AG09319 (cell line): ENCODE measurements at places on chromosomes 3 and 15.

- peak; percentile 16 for DNase-seq
Measured at GRCh38 chr3:149783576-149783975, 8.8 kb downstream of the ANKUB1 start.

DNA sequence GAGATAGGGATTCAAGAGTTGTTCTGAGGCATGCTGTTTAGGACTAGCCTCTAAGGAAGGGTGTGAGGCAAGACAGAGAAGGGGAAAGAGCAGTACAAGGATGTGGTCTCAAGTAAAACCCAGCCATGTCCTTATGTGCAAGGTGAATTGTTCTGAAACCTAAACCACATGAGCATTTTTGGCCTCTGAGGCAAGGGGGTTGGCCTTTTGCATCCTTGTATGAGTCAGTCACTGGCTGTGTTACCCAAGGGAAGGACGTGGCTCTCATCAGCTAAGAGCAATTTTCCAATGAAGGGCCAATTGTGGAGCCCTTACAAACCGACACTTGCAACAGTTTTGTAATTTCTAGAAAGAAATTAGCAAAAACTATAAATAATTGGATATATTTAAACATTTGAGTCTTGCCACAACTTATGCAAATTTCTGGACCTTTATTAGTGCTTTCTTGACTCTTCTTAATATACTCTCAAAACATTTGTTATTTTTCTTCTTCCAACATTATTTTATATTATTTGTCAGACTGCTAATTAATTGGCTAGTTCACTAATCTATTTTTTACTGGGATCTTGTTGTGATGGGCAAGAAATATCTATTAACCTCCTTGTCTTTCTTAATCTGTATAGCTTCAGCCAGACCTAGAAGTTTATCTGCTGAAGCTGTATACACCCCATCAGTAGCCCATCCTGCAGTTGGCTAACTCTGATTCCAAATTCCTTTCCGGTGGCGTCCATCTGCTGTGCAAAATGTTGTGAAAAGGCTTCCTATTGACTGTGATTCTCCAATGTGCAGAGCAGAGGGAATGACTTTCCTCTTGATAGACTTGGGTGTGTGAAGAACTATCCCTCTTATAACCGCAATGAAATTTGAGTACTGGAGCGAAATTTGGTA is 97.7 kb upstream of the P2RY1 start:
- DNase-seq: peak; percentile 32

DNA sequence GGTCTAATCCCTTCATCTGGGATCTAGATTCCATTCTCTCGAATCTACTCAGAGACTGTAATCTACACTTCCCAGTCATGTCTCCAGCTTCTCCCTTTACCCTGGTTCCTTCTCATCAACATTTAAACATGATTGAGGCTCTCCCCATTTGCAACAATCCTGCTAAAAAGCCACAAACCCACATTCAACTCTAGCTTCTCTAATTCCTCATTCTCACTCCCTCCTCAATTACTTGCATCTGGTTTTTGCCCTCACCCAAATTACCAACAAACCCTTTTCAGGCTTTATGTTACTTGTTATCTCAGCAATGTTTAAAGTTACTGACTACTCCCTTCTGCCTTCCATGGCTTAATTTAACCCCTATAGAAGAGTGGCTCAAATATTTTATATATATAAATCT is 11.5 kb downstream of the ETFA start:
- DNase-seq: no peak

DNA sequence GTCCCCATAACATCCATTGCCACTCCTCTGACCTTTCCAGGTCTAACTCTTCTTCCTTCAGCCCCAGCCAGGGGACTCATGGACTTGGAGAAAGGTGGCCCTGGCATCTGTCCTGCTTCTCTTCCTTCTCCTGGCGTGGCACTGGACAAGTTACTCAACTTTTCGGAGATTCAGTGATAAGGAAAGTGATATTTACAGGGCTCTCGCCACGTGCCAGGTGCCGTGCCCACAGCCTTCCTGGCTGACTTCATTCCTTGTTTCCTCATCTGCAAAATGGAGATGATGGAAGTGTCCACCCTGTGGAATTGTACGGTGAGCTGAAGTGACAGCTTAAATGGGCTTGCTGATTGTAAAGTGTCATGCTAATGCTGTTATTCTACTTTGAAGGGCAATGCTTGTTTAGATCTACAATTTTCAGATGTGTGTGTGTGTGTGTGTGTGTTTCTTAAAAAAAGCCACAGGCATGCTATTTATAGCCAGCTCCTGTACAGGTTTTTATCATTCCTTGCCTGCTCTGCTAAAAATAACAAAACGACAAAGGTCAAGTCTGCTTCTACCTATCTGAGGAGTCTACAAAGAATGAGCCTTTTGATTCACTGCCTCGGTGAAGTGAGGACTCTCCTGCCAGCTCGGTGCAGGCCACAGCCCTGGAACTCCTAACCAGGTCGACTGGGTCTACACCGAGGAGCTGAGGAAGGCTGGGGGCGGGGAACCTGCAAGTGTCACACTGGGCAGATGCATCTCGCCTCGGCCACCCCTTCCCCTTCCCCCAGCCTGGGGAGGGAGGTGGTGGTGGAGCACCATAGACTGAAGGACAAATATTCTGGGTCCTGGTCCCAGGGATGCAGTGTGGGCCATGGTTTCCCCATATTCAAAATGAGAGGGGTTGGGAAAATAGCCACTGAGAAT is 11.4 kb upstream of the ATP2B2 start:
- no peak for DNase-seq

DNA sequence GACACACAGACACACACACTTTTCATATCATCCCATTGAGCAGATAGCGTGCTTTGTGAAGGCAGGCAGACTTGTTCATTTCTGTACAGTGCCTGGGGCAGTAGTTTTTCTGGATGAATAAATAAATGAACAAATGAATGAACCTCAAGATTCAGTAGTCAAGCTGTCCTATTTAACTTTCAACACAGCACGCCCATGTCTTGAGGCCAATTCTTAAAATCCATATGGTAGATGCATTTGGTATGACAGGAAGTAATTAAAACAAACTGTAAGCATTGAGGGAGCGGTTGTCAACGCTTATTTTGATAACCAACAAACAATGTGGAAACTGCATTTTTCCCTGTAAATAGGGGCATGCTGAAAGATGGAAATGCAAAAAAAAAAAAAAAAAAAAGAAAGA is 80.0 kb upstream of the BNC1 start:
- no peak for DNase-seq

- DNase-seq: peak; percentile 61
Measured at GRCh38 chr3:81716870-81717509, 44.5 kb downstream of the GBE1 start.

- no peak for DNase-seq
Measured at GRCh38 chr15:41927536-41927935, 33.7 kb upstream of the SPTBN5 start.

- DNase-seq: no peak
Measured at GRCh38 chr15:48084759-48085590, 35.8 kb upstream of the SLC24A5 start.

- no peak for DNase-seq
Measured at GRCh38 chr3:117479095-117479494, 769.5 kb downstream of the TUSC7 start.

- no peak for DNase-seq
Measured at GRCh38 chr3:64344721-64345207, 119.5 kb upstream of the PRICKLE2 start.

GRCh38 chr3:113812854-113813253 is 25.7 kb upstream of the GRAMD1C start:
- DNase-seq: no peak

- no peak for DNase-seq
Measured at GRCh38 chr3:18343809-18344208, 81.3 kb downstream of the SATB1 start.

GRCh38 chr3:12170207-12170606 is 11.5 kb upstream of the TIMP4 start:
- no peak for DNase-seq

- DNase-seq: no peak
Measured at GRCh38 chr3:178206521-178206920, 329.7 kb upstream of the KCNMB2 start.

GRCh38 chr15:29740692-29741311 is 81.5 kb downstream of the TJP1 start:
- no peak for DNase-seq

- DNase-seq: no peak
Measured at GRCh38 chr15:101100593-101101442, 151.0 kb downstream of the CHSY1 start.

DNA sequence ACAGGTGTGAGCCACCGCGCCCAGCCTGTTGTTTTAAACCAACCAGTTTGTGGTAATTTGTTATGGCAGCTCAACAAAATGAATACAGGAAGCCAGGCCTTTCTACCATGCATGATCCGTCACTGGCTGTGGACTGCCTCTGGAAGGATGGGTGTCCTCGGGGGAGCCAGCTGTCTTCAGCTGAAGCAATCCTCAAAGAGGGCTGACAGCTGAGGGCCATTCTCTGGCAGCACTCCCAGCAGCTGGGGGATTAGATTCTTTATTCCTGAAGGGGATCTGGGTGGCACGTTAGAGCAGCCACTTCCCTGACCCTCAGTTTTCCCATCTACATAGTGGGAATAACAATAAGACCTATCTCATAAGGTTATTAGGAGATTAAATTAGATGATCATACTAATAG is 24.4 kb downstream of the POLR2M start:
- DNase-seq: no peak

DNA sequence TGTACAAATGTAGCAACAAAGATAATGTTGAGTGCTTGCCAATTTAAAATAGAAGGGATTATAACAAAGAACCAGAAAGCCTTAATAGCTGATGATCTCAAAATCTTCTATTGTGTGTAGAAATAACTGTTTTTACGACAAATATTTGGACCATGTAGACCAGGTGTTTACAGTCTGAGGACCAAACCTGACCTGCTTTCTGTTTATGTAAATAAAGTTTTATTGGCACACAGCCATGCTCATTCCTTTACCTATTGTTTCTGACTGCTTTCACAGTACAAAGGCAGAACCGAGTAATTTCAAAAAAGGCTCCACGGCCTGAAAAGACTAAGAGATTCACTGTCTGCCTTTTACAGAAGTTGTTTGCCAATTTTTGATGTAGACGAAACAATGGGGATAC is 91.8 kb downstream of the GOLIM4 start:
- no peak for DNase-seq

- no peak for DNase-seq
Measured at GRCh38 chr15:51341366-51342226, at the start of gene GLDN. Gene GLDN (plus strand): TSS chr15:51341655. CDS start chr15:51341685, 30 bp downstream.

- DNase-seq: no peak
Measured at GRCh38 chr15:31179693-31180092, 78.2 kb upstream of the TRPM1 start.

GRCh38 chr3:37505415-37505814 is 331.0 kb upstream of the LRRFIP2 start:
- no peak for DNase-seq

DNA sequence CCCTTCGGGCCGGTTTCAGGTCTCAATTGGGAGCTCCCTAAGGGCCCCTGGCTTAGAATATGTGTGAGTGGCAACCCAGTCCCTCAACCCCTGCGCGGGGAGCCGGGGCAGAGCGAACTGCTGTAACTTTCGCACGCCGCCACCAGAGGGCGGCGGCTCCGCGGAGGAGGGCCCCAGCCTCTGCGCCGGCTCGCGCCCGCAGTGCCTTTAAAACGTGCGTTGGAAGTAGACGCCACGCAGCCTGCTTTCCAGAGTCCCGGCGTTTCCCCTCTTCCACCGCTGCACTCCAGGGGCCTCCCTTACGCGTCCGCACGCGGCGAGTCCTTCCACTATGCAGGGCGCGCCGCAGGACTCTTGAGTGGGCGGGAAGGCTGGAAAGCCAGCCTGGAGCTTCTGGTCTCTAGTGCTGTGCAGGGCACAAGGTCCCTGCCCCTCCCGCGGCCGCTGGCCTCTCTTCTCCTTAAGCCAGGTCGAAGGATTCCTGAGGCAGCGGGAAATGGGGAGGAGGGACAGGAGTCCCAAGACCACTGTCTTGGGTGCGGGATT is 23.7 kb upstream of the RNU6-1 start:
- DNase-seq: no peak

DNA sequence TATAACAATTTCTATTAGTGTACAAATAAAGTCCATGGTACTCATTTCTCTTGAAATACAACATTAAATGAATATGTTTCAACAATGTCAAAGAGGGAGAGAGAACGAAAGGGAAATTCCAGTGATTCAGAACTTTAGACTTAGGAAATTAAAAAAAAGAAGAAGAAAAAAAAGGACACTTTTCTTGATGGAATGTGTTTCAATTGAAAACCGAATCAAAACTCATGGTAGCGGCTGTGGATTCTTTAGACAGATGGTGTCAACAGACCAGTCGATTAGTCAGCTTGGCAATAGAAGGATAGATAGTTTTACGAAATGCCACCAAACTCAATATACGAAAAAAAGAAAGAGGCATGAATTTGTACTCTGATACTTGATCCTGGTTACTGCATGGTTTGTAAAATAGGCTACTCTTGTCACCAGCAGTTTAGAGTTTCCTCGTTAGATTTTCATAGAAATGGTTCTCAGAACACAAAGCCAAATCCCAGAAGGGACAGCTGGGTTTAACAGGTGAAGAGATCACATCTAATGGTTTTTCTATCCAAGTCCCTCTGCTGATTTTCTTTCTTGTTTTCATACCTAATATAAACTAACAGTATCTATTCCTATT is 793.5 kb downstream of the ROBO1 start:
- no peak for DNase-seq

DNA sequence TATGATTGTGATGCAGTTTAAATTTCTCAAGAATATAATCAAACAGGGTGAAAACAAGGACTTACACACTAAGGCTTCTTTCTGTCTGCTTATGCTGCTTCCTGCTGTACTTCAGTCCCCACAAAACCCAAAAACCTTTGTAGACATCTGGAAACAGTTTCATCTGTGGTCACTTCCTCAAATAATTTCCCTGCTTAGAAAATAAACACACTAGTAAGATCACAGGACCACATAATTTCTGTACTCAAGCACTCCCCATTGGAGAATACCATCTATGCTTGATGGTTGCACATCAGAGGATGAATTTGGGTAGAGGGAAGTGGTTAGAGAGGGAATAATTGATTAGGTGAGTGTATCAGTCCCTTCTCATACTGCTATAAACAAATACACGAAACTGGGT is 266.2 kb downstream of the LSAMP start:
- peak; percentile 63 for DNase-seq

GRCh38 chr3:5531741-5532290 is 344.3 kb downstream of the EDEM1 start:
- DNase-seq: no peak

DNA sequence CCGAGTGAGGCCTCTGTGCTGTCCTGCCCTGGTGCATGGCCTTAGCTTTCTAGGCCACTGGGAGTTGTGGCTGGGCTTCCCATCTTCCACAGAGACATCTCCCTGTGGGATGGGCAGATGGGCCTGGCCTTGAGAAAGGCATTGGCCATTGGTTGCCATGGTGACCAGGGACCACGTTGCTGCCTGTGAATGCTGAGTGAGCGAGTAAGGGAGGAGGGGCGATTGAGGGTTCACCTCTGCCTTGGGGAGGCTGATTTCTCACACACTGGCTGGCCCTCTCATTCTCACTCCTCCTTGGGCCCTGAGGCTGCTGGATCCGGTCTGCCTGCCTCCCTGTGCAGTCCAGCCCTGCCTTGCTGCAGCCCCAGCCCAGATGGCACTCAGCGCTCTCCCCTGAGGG is 26.4 kb upstream of the DOCK3 start:
- DNase-seq: no peak
